ENCODE measurements at places on chromosomes 5 and 9.

DNA sequence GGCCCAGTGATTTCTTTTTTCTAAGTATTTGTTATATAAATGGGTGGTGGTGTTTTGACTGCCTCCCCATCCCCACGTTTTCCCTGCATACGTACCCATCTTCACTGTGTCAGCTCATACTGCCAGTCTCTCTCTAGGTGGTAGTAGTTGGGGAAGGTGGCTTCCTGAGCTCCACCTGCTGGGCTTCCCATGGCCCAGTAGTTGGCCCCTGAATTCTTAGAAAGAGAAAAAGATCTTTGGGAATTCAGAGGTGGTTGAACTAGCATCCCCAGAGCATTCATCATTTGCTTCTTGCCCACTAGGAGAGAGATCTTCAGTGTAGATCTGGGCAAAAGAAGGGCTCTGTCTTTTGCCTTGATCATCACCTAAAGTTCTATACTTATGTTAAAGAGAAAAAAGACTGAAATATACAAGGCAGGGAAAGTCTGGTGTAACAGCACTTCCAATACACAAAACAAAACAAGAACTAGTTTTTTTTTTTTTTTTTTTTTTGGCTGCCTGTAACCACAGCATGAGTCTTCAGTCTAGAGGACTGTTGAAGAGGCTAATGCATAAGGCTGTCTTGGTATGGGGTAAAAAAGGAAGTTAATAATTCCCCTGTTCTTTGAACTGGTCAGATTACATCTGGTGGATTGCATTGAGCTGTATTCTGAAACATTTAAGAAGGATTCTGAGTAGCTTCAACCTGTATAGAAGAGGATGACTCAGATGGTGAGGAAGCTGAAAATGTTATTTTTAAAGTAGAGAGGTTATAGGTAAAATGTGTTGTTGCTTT, 128.7 kb downstream of the ATG10 start:
- no peak for DNase-seq

DNA sequence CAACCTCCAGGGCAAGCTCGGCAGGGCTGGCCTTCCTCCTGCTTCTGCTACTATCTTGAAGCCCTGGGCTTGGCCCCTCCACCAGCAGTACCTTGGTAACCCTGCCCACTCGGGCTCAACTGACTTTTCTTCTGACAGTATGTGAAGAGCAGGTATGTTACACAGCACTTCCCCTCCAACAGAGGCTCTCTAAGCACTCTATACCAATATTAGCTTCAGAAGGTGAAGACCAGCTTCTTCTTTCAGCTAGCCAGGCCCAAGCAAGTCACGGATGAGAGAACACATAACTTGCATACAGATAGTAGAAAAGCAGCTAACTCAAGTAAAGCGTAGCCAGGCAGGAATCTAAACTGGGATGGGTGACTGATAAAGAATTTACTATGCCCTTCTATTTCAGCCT, 64.3 kb downstream of the FEM1C start:
- no peak for DNase-seq

DNA sequence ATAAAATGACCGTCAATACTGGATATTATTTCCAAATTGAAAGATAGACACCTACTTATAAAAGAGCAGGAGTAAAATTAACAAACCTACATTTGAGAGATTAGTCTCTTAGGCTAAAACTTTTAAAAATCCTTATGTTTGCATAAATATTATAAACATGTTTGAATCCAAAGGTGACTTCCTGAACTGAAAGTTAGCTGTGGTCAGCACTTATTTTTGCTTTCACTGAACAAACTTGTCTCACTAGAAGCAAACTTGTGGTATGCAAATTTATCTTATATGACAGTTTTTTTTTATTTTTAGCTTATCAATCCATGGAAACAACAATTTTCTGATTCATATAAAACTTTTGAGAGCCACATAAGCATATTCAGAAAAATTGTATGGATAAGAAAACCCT, 502.6 kb upstream of the COX7C start:
- DNase-seq: no peak

GRCh38 chr5:150860246-150860821, 14.0 kb downstream of the IRGM start:
- no peak for DNase-seq

GRCh38 chr5:67620424-67621397, 424.1 kb upstream of the CD180 start:
- no peak for DNase-seq

- no peak for DNase-seq
These were observed 7.7 kb downstream of the AMBP start for GRCh38 chr9:114070188-114071103.

DNA sequence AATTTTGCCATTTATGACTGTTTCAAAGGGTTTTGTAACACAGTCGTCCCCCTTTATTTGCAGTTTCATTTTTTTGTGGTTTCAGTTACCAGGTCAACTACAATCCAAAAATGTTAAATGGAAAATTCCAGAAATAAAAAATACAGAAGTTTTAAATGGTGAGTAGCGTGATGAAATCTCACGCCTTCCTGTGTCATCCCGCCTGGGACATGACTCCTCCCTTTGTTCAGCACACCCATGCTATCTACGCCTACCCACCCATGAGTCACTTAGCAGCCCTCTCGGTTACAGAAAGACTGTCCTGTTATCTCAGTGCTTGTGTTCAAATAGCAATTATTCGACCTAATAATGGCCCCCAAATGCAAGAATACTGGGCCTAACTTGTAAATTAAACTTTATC, 765.3 kb upstream of the ADAMTS16 start:
- DNase-seq: no peak

Measured in nucleus accumbens (tissue), 56 donors.